ENCODE measurements at places on chromosomes 7 and 10. TPM values are rescaled to one million over a fixed set of nuclear protein-coding genes. Genes with fewer than 3 reads are reported as not detected.
A peak's percentile ranks its signal among the peaks of the same experiment; 100 is the strongest.

Gene MBL2
- total RNA-seq, result not detected

Gene METTL27
- 4.0 TPM for total RNA-seq

Gene CC2D2B
- 0.35 TPM for total RNA-seq

Gene TYW1B
- 4.4 TPM for total RNA-seq

Gene DNAJC2
- 34.4 TPM for total RNA-seq

Gene PIK3AP1
- 2.0 TPM for total RNA-seq

DNA sequence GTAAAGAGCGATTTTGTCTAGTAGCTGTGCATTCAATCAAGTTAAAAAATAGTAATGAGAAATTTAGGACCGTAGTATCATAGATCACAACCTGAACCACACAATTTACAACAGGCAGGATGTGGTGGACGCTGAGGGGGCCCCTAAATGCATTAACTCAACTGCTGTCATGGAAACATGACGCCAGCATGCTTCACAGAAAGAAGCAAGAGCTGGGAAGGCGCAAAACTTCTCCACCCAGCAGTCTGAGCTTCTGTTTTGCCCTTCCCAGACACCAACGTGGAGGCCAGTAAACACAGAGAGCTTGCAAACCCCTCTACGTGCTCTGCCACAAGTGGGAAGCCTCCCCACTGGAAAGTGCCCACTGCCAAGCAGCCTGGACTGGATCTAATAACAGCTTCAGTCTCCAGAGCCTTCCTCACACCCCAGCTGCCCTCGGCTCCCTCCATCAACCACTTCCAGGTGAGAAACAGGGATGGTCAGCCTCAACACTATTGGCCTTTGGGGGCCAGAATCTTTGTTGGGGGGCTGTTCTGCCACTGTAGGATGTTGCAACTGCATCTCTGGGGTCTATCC, 151.8 kb downstream of the SFMBT2 start:
- no peak for DNase-seq

DNA sequence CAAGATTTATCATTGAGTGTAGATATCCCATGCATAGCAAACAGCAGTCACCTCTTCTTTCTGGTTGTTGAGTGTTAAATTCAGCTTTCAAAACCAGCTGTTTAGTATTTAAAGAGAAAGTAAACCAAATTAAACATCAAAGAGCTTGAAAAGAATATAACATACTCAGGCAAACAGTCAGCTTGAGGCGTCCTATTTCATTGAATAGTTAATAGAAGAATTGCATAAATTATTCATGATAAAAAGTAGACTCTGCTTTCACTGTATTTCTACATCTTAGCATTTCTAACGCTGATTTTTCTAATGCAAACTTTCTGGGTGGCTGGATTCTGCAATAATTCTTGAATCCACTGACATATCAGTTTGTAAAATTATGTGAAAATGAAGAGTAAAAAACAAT, 464.5 kb upstream of the LRRN3 start:
- no peak for DNase-seq

DNA sequence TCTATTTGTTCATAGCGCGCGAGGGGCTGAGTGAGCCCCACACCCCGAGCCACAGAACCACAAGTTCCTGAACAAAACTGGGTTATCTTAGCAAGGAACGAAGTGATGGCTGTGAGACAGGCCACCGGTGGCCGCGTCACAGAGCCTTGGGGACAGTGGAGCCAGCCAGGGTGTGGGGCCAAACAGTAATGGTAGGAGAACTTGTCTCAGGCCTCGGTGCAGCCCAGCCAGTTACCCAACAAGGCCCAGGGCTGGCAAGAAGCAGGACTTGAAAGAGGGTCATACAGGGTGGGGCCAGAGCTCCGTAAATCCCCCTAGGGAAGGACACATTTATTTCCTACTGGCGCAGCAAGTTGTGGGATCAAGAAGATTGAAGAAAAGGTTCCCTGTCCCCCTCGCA, 39.4 kb upstream of the TNS3 start:
- no peak for DNase-seq

DNA sequence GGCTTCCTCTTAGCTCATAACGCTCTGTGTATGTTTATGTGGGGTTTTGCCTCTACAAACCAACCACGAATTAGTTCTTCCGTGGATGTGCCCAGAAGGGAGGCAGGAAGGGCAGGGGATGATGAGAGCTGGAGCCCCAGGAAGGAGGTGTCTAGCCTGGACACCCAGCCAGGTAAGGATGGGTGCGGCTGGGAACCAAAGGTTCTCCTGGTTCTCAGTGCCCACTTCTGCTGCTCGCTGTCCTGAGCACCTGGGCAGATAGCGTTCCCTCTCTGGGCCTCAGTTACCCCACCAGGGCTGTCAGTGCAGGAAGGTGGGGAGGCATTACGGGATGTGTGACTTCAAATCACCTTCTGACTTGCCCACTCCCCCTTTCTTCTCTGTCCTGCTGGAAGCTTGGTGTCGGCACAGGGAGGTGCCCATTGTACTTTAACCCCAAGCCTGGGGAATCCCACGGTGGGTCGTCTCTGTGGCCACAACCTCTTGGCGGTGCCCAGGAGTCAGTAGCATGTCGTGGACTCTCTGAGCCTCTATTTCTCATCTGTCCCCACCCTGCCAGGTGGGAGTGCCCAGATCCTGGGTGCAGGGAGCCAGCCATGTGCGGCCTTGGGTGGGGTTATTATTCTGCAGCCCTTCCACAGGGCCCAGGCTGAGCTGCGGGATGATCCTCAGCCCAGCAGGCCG, 18.7 kb upstream of the PCBD1 start:
- no peak for DNase-seq

- peak; percentile 71 for DNase-seq
These were observed 20.4 kb downstream of the FRMPD2 start for GRCh38 chr10:48253970-48254657.

DNA sequence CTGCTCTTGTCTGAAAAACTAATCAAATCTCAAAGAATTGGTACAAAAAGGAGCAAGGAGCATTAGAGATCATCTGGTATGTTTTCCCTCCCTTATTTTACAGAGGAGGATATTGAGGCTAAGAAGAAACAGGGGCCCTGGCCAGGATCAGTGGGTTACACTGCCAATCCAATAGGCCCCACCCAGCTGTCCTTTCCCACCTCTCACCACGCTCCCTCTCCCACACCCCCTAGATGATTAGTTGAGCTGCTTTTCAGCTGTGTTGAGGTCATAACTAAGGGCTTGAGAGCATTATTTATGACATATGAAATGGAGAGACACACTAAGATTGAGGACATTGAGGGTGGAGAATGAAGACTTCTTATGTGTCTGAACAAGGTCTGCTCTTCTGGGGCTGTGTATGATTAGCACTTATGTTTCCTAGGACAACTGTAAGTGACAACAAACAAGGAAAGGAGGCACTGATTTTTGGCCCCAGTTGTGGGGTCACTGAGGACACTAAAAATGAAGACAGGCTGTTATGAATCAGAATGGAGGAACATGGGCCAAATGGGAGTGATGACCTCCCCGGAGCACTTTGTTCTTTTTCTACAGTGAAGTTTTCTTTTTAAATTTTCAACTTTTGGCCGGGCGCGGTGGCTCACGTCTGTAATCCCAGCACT, 26.5 kb downstream of the VWA2 start:
- peak; percentile 53 for DNase-seq

GRCh38 chr10:6053303-6053702, 8.9 kb downstream of the IL2RA start:
- no peak for DNase-seq

DNA sequence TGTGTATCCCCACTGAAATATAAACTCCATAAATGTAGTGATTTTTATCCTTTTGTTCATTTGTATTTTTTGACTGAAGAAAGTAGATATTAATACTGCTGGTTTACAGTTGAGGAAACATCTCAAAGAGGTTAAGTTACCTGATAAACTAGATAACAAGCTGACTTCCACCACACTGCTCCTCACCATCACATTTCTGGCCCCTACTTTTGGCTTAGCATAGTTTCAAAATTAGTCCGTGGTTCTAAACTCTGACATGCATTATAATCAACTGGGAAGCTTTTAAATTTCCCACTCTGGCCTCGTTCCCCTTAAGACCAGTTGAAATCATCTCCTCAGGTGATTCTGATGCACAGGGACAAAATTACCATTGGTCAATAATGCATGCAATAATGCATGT, 43.5 kb downstream of the ANKIB1 start:
- no peak for DNase-seq

GRCh38 chr7:19284136-19284535, 138.9 kb upstream of the FERD3L start:
- no peak for DNase-seq

DNA sequence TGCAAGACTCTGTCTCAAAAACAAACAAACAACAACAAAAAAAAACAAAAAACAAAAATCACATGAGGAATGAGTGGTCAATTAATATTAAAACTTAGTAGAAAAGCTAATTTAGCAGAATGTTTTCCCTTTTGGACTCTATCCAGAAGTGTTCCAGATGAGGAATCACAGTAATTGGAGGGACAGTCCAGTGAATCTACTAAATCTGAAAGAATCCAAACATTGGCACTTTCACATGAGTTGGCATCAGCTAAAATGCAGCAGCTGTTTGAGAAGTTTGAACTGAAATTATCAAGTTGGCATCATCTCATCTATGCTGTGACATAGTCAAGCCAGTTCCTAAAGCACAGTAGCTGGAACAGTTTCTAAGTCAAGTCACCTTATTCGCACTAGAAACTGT, 367.8 kb downstream of the PPP1R3A start:
- peak; percentile 31 for DNase-seq

GRCh38 chr7:39888171-39888853, 61.7 kb upstream of the CDK13 start:
- no peak for DNase-seq

DNA sequence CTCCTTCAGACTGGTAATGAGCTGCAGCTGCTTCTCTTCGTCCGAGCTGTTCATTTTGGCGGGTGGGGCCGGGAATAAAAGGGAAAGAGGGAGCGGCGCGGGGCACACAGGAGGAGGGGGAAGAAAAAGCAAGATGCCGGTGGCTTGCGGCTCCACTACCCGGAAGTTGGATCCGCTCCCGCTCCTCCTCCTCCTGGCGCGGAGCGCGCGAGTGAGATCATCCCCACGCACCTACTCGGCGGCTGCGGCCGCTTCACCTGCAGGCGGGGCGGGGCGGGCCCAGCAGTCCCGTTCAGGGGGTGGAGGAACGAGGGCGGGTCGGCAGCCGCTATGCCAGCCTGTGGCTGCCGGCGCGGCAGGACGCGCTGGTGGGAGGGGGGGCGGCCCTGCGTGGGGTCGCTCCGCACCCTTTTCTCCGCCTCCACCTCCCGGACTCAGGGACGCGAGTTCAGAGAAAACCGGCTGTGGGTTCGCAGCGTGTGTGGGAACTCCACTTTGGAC, at the start of gene SHTN1:
Gene SHTN1, minus strand, starts transcription at position 162 of the 501 bp plus-strand sequence. Its CDS starts 108 bp downstream, at position 54.
- DNase-seq, result peak; percentile 69

DNA sequence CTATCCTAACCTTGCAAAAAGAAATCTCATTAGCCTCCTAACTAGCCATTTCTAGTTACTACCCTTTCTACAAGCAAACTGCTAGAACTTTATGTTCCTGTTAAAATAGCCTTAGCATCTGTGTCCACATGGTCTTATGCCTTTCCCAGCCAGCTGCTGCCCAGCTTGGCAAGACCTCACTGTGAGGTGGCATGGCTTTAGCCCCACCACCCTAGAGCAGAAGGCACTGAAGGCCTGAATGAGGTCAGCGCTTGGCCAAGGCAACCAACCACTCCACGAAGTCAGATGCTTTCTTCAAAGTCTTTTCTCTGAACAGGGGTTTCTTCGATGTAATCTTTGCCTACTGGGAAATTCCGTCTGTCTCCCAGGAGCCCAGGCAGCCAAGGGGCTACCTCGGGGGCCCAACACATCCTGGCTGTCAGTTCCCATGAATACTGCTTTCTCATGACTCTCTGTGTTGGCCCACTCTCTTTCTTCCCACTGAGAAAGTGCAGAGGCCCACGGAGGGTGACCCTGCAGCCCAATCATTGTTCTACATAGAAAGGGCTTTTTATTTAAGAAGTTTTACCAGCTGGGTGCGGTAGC, 41.6 kb downstream of the POLR3A start:
- DNase-seq, result peak; percentile 80

- DNase-seq, result peak; percentile 11
These were observed 91.6 kb downstream of the HECW1 start for GRCh38 chr7:43204081-43204480.

- DNase-seq, result no peak
These were observed 26.9 kb upstream of the ABCA13 start for GRCh38 chr7:48144291-48144768.

GRCh38 chr10:109183366-109183765, 739.9 kb downstream of the XPNPEP1 start:
- no peak for DNase-seq

GRCh38 chr7:129889133-129889844, 63.5 kb downstream of the UBE2H start:
- no peak for DNase-seq

DNA sequence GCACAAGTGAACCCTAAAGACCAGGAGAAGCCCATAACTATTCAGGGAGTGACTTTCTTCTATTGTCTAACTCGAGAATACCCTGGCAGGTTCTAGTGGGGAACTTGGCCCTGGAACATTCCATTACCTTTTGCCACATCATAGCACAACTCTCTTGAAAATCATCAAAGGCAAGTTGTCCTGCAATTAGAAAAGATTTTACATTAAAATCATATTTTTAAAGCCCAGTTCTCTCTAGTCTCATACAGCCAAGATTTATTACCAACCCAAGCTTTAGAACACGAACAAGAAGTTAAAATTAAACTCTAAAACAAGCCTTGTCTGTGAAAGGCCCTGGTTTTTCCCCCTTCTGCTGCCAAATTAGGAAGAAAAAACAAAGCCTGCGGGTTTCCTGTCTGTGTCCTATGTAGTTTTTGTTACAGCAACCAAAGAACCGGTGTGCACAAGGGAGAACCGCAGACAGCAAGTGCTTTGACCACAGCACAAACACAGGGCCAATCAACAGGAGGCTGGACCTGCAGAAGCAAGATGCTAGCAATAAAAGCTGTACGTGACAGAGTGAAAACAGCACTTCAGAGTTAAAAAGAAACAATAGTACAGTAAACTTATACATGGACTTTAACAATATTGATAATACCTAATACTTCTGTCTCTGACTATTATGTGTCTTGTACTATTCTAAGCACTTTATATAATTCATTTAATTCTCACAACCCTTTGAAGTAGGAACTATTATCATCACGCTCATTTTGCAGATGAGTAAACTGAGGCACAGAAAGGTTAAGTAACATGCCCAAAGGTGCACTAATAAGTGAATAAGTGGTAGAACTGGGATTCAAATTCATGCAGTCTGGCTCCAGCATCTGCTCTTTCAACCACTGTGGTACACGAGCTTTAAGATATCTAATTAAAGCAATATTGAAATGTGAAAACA, 65.8 kb downstream of the STK17A start:
- DNase-seq, result peak; percentile 89

- DNase-seq, result no peak
These were observed 155.5 kb downstream of the UBE2H start for GRCh38 chr7:129797214-129797789.
